ENCODE measurements at places on chromosomes 3 and 15. TPM values are rescaled to one million over a fixed set of nuclear protein-coding genes. Genes with fewer than 3 reads are reported as not detected.

The KLHL40 gene
- not detected for total RNA-seq

The GOLGA8T gene
- not detected for total RNA-seq

The TM4SF18 gene
- total RNA-seq: not detected

The EFHB gene
- 0.62 TPM for total RNA-seq

The CYP1A2 gene
- not detected for total RNA-seq

The TRPM1 gene
- not detected for total RNA-seq

The GCSAM gene
- total RNA-seq: 9.3 TPM

DNA sequence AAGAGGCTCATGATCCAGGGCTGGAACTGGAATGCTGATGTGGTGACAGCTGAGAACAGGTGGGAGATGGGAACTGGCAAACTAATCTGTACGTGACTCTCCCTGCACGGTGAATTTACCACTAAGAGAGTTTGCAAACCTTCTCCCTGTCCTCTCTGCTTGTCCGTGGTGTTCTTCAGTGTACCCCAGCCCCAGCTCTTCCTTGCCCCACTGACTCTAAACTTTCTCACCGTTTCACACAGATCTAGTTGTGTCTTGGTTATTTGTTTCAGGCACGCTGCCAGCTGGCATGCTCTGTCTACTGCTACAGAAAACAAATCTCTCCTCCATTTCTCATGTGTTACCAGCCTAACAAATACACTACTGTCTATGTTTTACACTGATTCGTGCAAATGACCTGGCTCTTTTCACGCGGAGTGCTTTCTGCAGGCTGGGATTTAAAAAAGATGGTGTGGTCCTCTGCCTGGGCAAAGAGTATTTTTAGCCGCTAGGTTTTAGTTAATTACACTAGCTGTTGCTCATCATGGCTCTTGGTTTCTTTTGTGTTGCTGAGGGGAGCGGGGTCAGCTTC, 192.7 kb upstream of the LRIG1 start:
- no peak for DNase-seq

DNA sequence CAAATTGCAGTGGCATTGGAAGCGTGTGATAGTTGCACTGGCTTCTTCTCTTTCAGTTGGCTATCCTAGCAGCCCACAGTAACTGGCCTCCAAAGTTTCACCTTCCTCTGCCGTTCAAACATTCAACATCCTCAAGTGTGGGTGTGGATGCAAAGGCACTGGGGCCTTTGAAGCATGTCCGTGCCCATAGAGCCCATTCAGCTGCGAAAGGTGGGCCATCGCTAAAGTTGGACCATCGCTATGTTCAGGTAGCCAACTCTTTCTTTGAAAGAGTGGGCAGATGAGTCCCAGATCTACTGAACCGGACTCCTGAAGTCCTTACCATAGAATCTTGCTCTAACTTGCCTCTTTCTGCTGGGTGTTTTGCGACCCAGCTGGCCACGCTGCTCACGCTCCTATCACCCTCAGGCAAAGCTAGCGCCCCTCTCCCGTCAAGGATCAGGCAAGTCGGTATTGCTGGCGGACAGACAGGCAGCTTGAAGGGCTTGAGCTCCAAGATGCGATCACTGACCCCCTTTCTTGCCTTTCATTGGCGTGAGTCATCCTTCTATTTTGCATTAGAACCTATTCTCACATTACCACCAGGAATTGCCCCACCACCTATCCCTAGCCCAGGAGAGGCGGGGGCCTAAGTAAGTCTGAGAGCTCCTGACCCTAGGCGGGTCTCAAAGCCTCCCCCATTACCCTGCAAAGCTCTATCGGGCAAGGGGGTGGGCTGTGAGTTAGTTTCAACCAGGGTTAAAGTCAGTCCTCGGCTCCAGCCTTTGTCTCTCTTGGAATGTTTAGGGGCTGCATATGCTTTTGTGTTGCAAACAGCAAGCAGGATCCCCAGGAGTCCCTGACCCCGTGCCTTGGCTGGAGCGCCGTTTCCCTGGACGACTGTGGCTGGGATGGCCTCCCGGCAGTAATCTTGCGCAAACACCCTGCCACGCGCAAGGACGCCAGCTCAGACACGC, 28.7 kb downstream of the ZIC4 start:
- DNase-seq: no peak

- no peak for DNase-seq
Observed at GRCh38 chr3:196406811-196407470, 25.3 kb downstream of the UBXN7 start.

DNA sequence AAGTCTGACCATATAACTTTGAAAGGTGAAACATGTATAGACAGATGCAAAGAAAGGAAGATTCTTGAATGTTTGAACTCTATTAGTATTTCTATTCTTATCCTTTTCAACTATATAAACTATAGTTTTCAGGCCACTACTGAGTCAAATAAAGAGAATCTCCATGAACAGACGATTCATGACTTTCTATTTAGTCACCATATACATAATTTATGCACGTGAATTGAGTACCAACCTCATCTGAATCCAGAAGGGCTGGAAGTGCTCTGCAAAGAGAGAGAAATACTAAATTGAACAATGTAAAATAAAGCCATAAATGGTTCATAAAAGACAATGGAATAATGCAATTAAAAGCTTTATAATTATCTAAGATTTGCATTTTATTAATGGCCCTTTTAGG, 9.5 kb upstream of the VPS39 start:
- no peak for DNase-seq

All from activated CD4-positive, alpha-beta T cell treated with anti-CD3 and anti-CD28 coated beads for 36 hours (primary cell).